ENCODE measurements at places on chromosomes 13 and 19.

DNA sequence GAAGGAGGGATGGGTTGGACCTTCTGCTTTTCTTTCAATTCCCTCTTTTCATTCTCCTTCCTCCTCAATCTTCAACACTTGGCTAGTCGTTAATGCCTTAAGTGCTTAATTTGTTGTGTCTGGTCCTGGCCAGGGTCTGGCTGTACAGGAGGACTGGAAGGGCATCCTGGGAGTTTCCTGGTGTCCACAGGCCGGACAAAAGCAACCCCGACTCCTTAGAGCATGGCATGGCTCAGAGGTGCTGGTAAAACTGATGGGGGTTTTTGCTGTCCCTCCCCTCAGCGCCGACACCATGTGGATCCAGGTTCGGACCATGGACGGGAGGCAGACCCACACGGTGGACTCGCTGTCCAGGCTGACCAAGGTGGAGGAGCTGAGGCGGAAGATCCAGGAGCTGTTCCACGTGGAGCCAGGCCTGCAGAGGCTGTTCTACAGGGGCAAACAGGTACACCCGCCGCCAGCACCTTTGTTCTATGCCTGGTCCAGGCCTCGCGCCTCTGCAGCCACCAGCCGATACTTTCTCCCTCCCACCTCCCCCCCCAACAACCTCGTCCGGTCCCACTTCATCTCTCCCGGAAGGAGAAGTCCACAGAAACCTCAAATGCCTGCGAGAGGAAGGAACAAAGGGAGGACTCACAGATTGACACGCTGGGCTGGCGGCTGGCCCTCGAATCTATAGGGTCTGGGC lies 1.4 kb downstream of the UHRF1 start:
- DNase-seq, result no peak

- no peak for DNase-seq
These were observed 7.1 kb downstream of the RFX2 start for GRCh38 chr19:6103217-6103644.

DNA sequence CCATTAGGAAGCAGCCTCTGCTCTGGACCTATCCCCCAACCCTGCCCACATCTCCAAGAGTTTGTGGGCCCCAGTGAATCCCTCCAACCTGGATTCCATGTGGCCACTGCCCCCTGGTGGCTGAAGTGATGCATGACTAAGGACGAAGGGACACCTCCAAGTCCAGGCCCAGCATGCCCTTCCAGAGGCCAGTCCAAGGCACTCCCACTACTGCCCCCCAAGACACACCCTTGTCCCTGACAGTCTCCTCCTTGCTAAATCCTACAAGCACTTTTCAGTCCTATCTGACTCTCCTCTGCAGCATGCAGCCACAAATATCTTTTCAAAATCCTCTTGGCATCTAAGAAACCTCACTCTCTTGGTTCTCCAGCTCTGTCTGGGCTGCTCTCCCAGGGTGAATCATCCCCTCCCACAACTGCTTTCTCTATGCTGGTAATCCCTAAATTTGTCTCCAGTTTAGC lies 33.0 kb downstream of the DEDD2 start:
- peak; percentile 87 for DNase-seq

- DNase-seq, result no peak
These were observed 12.0 kb upstream of the GAS6 start for GRCh38 chr13:113875837-113876281.

DNA sequence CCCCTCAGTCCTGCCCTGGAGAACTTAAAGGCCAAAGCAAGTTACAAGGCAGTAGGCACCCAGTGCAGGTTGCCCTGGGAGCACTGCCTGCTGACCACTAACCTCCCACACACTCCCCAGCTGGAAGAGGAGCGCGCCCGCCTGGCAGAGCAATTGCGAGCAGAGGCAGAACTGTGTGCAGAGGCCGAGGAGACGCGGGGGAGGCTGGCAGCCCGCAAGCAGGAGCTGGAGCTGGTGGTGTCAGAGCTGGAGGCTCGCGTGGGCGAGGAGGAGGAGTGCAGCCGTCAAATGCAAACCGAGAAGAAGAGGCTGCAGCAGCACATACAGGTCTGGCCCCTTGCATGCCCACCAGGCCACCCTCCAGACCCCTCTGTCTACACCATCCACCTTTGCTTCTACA lies 61.1 kb downstream of the KCNC3 start:
- DNase-seq, result no peak

- no peak for DNase-seq
These were observed 606 bp downstream of the ERCC1 start for GRCh38 chr19:45423033-45423588.

GRCh38 chr13:24854311-24854710 lies 90.3 kb downstream of the RNF17 start:
- DNase-seq, result no peak

DNA sequence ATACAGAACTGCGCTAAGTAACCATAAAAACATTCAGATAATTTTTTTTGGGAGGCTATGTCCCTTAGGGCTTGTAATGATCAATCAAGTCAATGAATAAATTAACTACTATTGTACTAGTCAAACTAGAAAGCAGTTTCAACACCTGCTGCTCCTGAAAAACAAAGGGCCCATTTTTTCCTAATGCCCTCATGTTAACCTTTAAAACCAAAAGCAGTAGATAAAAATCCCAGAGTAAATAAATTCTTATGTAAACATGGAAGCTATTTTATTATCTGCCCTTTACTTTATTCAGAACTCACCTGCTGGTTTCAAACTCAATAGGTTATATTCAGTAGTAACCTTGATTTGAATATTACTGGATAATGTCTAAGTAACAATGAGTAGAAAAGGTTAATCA lies 159.5 kb upstream of the STARD13 start:
- DNase-seq, result peak; percentile 82

DNA sequence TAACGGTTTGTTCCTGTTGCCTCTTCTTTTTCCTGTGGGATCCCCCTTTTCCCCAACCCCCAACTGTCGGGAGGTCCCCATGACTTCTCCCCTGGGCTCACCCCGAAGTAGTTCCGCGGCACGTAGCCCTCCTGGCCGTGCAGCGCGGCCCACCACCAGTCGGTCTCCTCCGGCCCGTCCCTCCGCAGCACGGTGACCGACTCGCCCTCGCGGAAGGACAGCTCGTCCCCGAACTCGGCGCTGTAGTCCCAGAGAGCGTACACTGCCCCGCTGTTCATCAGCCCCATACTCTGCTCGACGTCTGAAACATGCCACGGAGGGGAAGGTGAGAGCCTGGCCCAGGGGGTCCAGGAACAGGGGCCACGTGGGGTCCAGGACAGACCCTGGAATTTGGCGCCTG lies 12.1 kb upstream of the ERCC2 start:
- DNase-seq, result no peak

- DNase-seq, result peak; percentile 68
These were observed 324.5 kb downstream of the DNAJC15 start for GRCh38 chr13:43347877-43348276.

GRCh38 chr19:19533841-19534240 lies 4.2 kb upstream of the CILP2 start:
- no peak for DNase-seq

GRCh38 chr19:33303791-33304345 lies 1.5 kb upstream of the CEBPA start:
- no peak for DNase-seq
